ENCODE measurements at places on chromosomes 5 and 9. TPM values are rescaled to one million over a fixed set of nuclear protein-coding genes. Genes with fewer than 3 reads are reported as not detected.
A peak's percentile ranks its signal among the peaks of the same experiment; 100 is the strongest.

GRCh38 chr5:1224631-1225030, 550 bp upstream of the SLC6A18 start:
- H3K4me1 ChIP-seq, result no peaks in the 10 kb centered on the region
- no peaks in the 10 kb centered on the region for H3K36me3 ChIP-seq
- DNase-seq, result no peak
- H3K4me3 ChIP-seq, result no peak overlapping the region
- H3K27me3 ChIP-seq, result peaks cover 37% of the 10 kb centered on the region

DNA sequence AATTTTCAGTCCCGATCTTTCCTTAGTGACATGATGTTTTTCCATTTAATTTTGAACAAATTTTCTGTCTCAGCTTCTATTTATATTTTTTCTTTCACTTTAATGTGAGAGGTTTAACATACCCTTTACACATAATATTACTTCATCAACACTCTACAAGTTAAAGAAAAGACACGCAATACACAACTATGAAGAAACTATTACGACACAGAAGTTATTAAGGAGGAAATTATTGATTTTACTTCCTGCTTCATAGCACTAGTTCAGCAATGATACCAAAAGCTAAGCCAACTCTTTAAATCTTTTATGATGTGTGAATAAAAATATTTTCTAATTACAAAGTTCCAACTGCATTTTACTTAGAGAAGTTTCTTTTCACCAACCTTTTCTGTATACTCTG, 432.3 kb upstream of the DAB2 start:
- H3K4me1 ChIP-seq, result peaks cover 12% of the 10 kb centered on the region
- peaks cover 9% of the 10 kb centered on the region for H3K27me3 ChIP-seq
- H3K27ac ChIP-seq, result no peak overlapping the region
- H3K36me3 ChIP-seq, result no peaks in the 10 kb centered on the region
- DNase-seq, result no peak

GRCh38 chr5:5979761-5980537, 398.4 kb downstream of the MED10 start:
- no peak overlapping the region for H3K27ac ChIP-seq
- no peaks in the 10 kb centered on the region for H3K36me3 ChIP-seq
- no peak for DNase-seq
- no peak overlapping the region for H3K4me3 ChIP-seq

DNA sequence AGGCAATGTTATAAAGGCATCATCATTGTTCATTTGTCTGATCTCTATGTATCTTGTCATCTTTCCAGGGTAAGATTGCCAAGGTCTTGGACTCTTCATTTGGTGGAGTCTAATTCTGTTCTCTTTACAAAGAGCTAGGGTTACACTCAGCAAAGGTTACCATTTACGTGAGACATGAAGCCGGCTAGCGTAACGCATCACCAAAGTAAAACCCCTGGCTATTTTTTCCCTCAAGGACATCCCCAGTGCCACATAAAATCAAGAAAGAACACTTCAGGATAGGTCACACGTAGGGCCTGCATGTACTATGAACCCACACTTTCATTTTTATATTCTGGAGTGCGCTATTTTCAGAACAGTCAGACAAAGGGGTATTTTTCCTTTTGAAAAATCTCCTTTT, 20.0 kb upstream of the MYOT start:
- H3K36me3 ChIP-seq, result no peaks in the 10 kb centered on the region
- no peak overlapping the region for H3K27ac ChIP-seq
- DNase-seq, result no peak
- H3K4me3 ChIP-seq, result no peak overlapping the region
- no peaks in the 10 kb centered on the region for H3K27me3 ChIP-seq
- peaks cover 1% of the 10 kb centered on the region for H3K4me1 ChIP-seq

DNA sequence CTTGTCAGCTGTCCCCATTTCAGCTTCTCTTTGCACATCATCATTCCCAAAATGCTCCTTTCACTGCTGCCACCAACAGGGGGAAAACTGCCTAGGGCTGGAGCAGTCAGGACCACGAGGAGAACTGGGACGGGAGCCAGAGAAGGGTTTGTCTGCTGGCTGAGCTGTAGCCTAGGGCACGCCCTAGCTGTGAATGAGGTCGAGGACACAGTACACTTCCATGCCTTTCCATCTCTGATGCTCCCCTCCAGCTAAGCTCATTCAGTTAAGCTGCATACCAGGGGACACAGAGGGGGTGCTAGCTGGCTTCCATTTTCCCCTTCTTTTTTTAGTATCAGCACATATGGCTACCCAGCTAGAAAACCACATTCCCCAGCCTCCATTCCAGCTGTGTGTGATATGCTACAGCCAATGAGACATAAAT, 64.7 kb downstream of the STK10 start:
- peaks cover 17% of the 10 kb centered on the region for H3K4me1 ChIP-seq
- no peak overlapping the region for H3K4me3 ChIP-seq
- peak; percentile 49 for DNase-seq
- H3K36me3 ChIP-seq, result peaks cover 12% of the 10 kb centered on the region
- no peaks in the 10 kb centered on the region for H3K27me3 ChIP-seq

- H3K27ac ChIP-seq, result no peak overlapping the region
- H3K36me3 ChIP-seq, result peaks cover 13% of the 10 kb centered on the region
- no peak overlapping the region for H3K4me3 ChIP-seq
- H3K4me1 ChIP-seq, result no peaks in the 10 kb centered on the region
Observed at GRCh38 chr9:96279932-96280331, 22.0 kb downstream of the HSD17B3 start.

- H3K4me3 ChIP-seq, result peak within 1 kb of the TSS; percentile 94
- peaks cover 1% of the 10 kb centered on the region for H3K27me3 ChIP-seq
- H3K4me1 ChIP-seq, result peaks cover 23% of the 10 kb centered on the region
- peak; percentile 94 for DNase-seq
- peaks cover 10% of the 10 kb centered on the region for H3K36me3 ChIP-seq
Observed at GRCh38 chr5:157142317-157143126, at the start of gene MED7. TSS of gene MED7 (minus strand) at chr5:157142865. CDS start at chr5:157139431, 3,434 bp downstream.

DNA sequence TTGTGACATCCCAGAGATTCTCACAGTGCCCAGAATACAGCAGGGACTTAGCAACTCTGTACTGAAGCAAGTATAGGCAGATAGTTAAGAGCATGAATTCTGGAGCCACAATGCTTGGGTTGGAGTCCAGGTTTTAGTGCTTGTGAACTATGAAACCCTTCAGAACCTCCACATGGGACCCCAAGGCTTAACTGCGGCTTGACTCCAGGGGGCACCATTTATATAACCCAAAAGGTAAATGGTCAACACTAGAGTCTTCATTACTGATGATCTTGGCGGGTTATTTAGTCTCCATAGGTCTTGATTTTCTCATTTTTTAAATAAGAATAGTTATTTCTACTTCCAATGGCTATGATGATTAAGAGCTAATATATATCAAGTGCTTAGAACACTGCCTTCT, 390.3 kb downstream of the TAF11L14 start:
- no peak overlapping the region for H3K27ac ChIP-seq
- H3K36me3 ChIP-seq, result no peaks in the 10 kb centered on the region
- H3K4me3 ChIP-seq, result no peak overlapping the region
- DNase-seq, result no peak

- H3K36me3 ChIP-seq, result peaks cover 5% of the 10 kb centered on the region
- H3K27me3 ChIP-seq, result peaks cover 44% of the 10 kb centered on the region
- peaks cover 31% of the 10 kb centered on the region for H3K4me1 ChIP-seq
- DNase-seq, result no peak
Observed at GRCh38 chr9:99826579-99826978, 4.9 kb downstream of the NR4A3 start.

GRCh38 chr9:113641100-113641885, 177.8 kb downstream of the RGS3 start:
- no peaks in the 10 kb centered on the region for H3K27me3 ChIP-seq
- H3K4me1 ChIP-seq, result peaks cover 15% of the 10 kb centered on the region
- DNase-seq, result no peak
- H3K4me3 ChIP-seq, result no peak overlapping the region
- no peaks in the 10 kb centered on the region for H3K36me3 ChIP-seq
- peak overlapping the region; percentile 29 for H3K27ac ChIP-seq

DNA sequence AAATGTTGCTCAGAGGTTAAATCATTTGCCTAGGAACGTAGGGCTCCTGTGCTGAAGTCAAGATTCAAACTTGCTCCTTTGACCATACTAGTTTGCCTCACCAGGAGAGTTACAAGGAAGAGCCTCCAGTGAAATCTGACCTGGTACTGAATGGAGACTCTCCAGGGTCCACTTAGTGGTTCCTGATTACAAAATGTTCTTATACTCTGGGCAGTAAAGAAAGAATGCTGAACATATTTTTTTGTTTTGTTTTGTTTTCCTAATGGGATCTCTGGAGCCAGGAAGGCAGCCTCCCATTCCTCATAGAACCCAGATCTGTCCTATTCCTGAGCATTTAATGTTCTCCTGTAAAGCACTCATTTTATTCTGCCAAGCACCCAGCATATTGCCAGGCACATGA, 256.5 kb upstream of the CLINT1 start:
- H3K4me3 ChIP-seq, result no peak overlapping the region
- no peaks in the 10 kb centered on the region for H3K36me3 ChIP-seq
- no peak for DNase-seq

- no peaks in the 10 kb centered on the region for H3K4me1 ChIP-seq
- no peak overlapping the region for H3K4me3 ChIP-seq
- no peak overlapping the region for H3K27ac ChIP-seq
- DNase-seq, result no peak
- no peaks in the 10 kb centered on the region for H3K36me3 ChIP-seq
Observed at GRCh38 chr9:17064558-17064957, 70.3 kb upstream of the CNTLN start.

DNA sequence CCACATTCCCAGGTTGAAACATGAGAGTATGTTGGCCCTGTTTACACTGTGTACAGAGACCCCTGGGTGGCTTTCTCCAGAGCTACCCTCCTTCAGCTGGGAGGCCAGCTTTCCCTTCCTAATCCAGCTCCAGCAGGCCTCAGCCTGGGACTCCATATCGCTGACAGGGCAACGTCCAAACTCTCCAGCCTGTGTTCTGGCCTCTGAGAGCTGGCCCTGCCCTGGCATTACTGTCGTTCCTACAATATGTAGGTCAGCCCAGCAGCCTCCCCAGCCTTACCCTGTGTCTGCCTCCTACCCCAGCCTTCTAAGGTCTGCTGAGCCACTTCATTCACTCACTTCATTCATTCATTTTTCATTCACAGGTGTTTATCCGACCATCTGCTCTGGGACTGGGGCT, 8.3 kb upstream of the EEIG1 start:
- H3K4me3 ChIP-seq, result no peak overlapping the region
- no peaks in the 10 kb centered on the region for H3K27me3 ChIP-seq
- H3K36me3 ChIP-seq, result no peaks in the 10 kb centered on the region
- no peak for DNase-seq

GRCh38 chr9:36053971-36054370, 17.3 kb downstream of the RECK start:
- H3K4me3 ChIP-seq, result no peak overlapping the region
- H3K27me3 ChIP-seq, result no peaks in the 10 kb centered on the region
- H3K27ac ChIP-seq, result peak overlapping the region; percentile 13
- H3K4me1 ChIP-seq, result peaks cover 7% of the 10 kb centered on the region
- peaks cover 5% of the 10 kb centered on the region for H3K36me3 ChIP-seq
- no peak for DNase-seq

- peak; percentile 94 for DNase-seq
- H3K27me3 ChIP-seq, result peaks cover 12% of the 10 kb centered on the region
- H3K36me3 ChIP-seq, result no peaks in the 10 kb centered on the region
Observed at GRCh38 chr9:126719618-126720031, 85.2 kb upstream of the ZBTB43 start.

DNA sequence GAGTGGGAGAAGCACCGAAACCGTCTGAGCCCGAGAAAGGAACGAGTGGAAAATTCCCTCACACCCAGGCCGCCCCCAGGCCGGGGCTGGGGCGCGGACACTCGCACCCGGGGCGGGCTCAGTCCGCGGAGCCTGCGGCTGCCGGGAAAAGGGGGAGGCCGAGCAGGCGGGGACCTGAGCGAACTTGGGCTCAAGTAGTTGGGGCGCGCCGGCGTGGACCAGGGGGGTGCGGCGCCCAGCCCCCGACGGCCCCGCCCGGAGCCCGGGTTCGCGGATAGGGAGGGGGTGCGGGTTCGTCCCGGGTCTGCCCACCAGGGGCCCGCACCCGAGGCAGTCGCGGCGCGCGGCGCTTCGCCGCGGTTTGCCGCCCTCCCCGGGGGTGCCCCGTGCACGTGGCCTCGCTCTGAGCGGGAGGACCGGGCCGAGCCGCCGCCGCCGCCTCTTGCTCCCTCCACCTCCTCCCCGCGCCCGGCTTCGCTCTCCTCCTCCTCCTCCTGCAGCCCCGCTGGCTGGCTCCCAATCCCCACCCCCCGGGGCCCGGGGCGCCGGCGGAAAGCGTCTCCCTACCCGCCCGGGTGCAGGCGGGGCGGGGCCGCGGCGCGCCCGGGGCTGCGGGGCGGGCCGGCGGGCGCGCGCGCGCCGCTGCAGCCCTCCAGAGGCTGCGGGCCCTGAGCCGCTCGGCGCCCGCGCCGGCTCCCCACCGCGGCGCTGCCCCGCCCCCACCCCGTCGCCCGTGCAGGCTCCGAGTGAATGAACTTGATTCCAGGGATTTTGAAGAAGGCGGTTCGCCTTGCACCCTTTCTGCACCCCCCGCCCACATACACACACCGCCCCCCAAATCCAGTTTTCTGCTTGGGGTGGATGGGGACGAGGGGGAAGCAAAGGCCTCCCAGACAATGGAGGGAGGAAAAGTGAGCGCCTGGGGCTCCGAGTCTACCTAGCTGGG, 1.3 kb upstream of the NFIB start:
- peak overlapping the region; percentile 96 for H3K27ac ChIP-seq
- no peaks in the 10 kb centered on the region for H3K36me3 ChIP-seq
- peak overlapping the region; percentile 89 for H3K4me3 ChIP-seq
- H3K4me1 ChIP-seq, result peaks cover 59% of the 10 kb centered on the region
- H3K27me3 ChIP-seq, result no peaks in the 10 kb centered on the region

GRCh38 chr5:155189981-155190380, 176.4 kb downstream of the KIF4B start:
- H3K4me3 ChIP-seq, result no peak overlapping the region
- H3K27ac ChIP-seq, result no peak overlapping the region
- no peak for DNase-seq
- no peaks in the 10 kb centered on the region for H3K4me1 ChIP-seq
- H3K36me3 ChIP-seq, result no peaks in the 10 kb centered on the region

GRCh38 chr9:136403915-136404800, 4.2 kb upstream of the SNAPC4 start:
- H3K27ac ChIP-seq, result no peak overlapping the region
- peak; percentile 86 for DNase-seq
- H3K4me1 ChIP-seq, result peaks cover 12% of the 10 kb centered on the region
- no peak overlapping the region for H3K4me3 ChIP-seq
- H3K27me3 ChIP-seq, result no peaks in the 10 kb centered on the region
- peaks cover 22% of the 10 kb centered on the region for H3K36me3 ChIP-seq

DNA sequence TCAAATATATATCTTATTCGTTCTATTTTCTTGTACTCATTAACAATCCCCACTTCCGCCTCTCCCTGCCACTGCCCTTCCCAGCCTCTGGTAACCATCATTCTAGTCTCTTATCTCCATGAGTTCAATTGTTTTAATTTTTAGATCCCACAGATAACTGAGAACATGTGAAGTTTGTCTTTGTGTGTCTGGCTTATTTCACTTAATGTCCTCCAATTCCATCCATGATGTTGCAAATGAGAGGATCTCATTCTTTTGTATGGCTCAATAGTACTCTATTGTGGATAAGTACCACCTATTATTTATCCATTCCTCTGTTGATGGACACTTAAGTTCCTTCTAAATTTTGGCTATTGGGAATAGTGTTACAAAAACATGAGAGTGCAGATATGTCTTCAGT, 17.2 kb upstream of the CMYA5 start:
- DNase-seq, result no peak
- H3K36me3 ChIP-seq, result peaks cover 16% of the 10 kb centered on the region
- H3K4me1 ChIP-seq, result peaks cover 2% of the 10 kb centered on the region

Gene MYORG
- total RNA-seq, result 5.3 TPM

Gene CATSPER3
- 0.39 TPM for total RNA-seq

Gene KCNV2
- not detected for total RNA-seq

Gene PGM5
- total RNA-seq, result not detected

Gene SLC6A3
- not detected for total RNA-seq

Gene TMEM232
- 3.8 TPM for total RNA-seq

Gene LCP2
- not detected for total RNA-seq

Gene TMEM252
- not detected for total RNA-seq

Gene OR2K2
- total RNA-seq, result not detected
